ENCODE measurements at places on chromosomes 5 and 9.

- DNase-seq, result no peak
These were observed 131.4 kb downstream of the ARL15 start for GRCh38 chr5:54178991-54179390.

- no peak for DNase-seq
These were observed 435 bp downstream of the ZNF189 start for GRCh38 chr9:101398930-101399642.

DNA sequence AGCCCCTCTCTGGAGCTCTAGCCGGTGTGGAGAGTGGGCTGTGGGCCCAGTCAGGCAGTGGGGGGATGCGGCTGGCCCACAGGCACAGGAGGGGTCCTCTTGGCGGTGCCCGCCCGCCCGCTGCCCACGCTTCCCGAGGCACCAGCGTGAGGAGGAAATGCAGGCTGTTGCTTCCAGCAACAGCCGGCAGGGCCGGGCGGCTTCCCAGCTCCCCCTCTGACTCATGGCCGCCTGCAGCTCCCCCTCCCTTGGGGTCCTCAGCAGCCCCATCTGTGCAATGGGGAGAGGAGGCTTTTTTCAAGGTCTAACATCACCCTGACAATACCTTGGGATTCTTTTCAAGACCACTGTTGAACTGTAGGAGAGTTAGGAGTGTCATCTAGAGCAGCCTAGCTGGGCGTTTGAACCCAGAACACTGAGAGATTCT is 10.4 kb downstream of the CXXC5 start:
- DNase-seq, result no peak

DNA sequence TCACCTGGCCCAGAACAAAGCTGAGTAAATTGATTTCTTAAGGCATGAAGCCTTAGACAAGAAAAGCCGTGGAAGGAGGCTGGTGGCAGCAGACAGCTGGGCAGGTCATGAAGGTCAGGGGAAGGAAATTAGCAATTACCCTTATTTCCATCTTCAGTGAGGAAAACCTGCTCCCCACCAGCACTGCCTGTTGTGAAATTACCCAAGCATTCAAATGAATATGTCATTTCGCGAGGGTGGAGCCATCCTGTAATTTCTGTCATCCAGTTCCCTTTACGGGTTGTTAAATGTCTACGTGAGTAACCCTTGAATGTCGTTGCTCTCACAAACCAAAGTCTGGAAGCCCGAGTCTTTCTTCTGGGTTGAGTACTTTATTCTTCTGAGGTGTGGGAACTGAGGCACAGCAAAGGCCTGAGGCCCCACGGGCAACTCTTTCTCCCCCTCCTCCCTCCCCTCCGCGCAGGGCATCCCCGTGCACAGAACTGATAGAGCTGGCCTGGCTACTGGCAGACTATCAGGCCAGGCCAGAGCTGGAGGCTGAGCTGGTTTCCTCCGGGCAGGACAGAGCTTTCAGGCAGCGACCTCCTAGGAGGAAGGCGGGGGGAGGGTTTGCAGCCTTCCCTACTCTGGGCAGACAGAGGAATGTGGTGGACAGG is 22.0 kb upstream of the AK3 start:
- no peak for DNase-seq

DNA sequence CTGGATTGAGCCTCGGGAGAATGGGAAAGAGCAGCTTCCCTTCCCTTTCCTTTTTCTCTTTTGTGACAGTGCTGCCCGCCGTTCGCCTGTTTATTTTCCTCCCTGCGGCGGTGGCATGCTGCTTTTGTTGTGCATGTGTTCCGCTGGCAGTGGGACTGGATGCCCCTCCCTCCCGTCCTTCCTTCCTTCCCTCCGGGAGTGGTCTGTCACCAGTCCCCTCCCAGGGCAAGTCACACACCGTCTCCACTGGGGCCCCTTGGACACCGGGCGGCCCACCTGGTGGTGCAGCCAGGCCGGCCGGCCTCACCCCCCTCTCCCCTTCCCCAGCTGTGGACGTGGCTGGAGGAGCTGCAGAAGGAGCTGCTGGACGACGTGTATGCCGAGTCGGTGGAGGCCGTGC is 214.7 kb downstream of the TRIO start:
- DNase-seq, result no peak

DNA sequence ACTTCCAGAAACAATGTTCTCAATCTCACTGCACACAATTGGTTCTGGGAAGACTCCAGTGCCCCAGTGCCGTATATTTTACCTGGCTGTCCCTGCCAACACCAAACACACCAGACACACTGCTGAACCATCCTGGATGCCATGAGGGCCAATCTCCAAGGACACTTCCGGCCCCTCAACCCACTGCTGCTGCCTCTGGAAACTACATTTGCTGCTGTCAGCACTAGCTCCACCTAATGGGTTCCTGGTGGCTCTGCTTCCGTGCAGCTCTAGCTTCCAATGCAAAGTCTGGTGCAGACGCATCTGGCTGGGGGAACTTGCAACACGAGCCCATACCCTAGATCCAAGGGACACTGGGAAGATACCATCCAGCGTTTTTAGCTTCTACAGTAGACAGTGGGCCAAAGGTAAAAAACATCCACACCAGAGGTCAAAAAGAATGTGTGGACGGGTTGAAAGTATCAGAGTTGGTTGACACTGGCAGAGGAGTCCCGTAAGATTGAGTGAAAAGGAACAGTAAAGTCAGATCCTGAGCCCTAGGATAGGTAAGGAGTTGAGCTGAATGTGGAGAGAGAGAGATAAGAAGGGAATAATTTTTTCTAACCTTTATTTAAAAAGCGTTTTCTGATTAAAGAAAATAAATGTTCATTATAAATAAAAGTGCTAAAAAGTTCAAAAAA is 99.7 kb upstream of the KIF2A start:
- no peak for DNase-seq

All from natural killer cell (primary cell).